Subcutaneous adipose tissue (tissue), 4 donors: ENCODE measurements at places on chromosomes 6 and 20. TPM values are rescaled to one million over a fixed set of nuclear protein-coding genes. Genes with fewer than 3 reads are reported as not detected.

The EEF1A2 gene
- total RNA-seq, result not detected

The RRAGD gene
- 55.9 TPM for total RNA-seq

The TMEM217 gene
- not detected for total RNA-seq

The ANKRD6 gene
- 9.2 TPM for total RNA-seq

The LRRC1 gene
- total RNA-seq, result 22.0 TPM

The GABRR2 gene
- total RNA-seq, result not detected

The PRR18 gene
- 0.34 TPM for total RNA-seq
